NCI-H2171 treated with DMSO at 0.1 percent for 48 hours (cell line): ENCODE measurements at places on chromosomes 3 and 15.
A peak's percentile ranks its signal among the peaks of the same experiment; 100 is the strongest.

GRCh38 chr3:37773471-37773870, 88.2 kb upstream of the CTDSPL start:
- no peak for DNase-seq

DNA sequence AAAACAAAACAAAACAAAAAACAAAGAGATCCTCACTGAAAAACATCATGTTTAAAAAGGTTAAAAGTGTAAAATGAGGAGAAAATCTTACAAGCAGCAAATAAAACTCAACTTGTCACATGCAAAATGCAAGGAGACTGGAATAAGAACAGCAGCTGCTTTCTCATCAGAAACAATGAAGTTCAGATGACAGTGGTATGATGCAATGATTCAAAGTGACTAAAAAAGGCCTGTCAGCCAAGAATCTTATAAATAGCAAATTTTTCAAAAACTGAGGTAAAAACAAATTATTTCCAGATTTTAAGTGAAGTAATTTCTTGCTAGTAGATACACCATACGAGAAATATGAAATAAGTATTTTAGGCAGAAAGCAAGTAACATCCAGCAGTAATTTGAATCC, 68.6 kb upstream of the EPHA3 start:
- DNase-seq = no peak

DNA sequence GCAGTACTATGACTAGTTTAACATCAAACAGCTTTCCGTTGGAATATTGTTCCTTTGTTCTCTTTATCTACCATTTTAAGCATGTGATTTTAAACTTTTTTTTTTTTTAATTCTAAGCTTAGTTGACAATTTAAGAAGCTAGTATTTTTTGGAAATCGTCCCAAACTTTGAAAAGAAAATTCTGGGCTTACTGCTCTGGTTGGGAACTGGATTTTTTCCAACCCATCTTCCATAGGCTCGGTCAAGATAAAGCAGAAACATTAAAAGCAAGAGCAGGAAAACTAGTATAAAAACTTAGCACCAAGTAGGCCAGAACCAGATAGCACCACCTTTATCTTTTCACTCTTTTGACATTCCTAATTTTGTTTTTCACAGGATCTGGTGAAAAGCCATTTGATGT, 49.9 kb downstream of the TSC22D2 start:
- no peak for DNase-seq

DNA sequence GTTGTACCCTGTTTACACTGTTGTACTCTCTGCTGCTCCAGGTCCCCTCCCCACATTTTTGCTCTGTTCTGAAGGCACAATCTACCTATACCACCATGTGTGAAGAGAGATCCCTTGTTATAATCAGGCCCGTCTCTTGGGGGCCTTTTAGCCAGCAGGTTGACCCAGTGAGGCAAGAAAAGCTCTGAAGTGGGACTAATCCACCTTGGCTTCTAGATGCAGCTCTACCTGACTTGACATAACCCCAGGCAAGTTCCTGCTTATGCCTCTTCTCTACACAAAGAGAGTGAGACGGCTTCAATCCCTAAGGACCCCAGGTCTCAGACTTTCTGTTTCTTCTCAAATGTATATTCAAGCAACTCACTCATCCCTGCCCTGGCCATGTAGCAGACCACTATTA, 56.9 kb upstream of the MANF start:
- no peak for DNase-seq

DNA sequence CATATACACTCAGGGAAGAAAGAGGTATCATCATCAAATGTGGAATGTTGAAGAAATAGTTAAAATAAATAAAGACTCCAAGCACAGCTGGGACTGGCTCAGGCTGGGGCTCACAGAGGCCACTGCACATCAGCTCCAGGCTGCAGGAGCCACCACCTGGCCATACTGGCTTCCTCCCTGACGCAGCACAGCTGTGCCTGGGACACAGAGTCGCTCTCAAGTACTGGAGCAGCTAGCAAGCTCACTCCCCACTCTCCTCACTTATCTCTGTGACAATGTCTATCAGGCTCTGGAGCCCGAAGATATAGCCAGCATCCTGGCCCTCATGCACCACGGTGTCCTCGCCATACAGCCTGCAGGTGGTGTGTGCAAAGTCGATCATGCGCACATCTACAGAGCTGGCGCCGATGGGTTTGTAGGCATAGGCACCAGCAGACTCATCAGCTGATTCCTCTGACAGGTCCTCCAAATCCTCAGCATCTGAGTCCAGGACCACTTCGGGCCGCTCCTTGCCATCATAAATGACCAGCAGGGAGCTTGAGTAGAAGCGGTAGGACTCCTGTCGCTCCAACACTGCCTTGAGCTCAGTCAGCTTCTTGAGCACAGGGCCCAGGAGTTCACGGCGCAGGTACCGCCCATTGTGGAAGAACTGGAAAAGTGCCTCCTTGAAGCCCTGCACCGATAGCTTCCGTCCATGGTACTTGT, 2.5 kb upstream of the NCKIPSD start:
- no peak for DNase-seq

DNA sequence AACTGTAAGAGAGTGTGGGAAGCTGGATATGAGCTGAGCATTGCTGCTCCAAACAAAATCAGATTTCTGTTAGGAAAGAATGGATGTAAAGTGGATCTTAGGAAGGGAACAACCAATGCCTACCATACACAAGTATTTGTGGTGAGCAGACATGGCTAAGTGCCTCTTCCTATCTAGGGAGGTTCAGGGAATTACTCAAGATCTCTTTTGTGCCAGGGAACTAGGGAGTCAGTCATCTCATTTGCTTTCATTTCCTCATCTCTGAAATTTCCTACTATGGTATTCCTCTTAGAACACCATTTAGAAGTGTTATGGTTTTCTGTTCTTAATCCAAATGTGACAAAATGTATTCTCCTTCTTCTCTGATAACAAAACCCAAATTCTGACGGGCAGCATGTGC, 396.5 kb downstream of the FHIT start:
- DNase-seq = no peak

- no peak for DNase-seq
Observed at GRCh38 chr3:155390351-155390750, 96.9 kb upstream of the STRIT1 start.

DNA sequence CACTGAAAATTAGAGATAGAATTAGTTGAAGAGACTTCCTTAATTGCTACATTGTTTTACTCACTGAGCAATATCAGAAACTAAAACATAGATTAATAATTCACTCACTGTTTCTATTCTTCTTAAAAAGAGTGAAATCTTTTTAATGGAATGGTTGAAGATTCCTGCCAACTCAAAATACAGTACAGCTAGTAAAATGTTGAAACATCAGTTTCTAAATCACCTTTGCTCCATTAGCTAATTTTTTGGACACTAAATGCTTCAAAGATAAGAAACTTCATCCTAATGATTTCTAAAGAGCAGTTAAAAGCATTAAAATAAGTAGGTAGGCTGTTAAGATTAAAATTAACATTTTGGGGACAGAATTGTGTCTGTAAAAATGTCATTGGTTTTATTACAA, 10.5 kb upstream of the NIT2 start:
- no peak for DNase-seq

GRCh38 chr3:167716920-167717319, 17.8 kb downstream of the PDCD10 start:
- no peak for DNase-seq

DNA sequence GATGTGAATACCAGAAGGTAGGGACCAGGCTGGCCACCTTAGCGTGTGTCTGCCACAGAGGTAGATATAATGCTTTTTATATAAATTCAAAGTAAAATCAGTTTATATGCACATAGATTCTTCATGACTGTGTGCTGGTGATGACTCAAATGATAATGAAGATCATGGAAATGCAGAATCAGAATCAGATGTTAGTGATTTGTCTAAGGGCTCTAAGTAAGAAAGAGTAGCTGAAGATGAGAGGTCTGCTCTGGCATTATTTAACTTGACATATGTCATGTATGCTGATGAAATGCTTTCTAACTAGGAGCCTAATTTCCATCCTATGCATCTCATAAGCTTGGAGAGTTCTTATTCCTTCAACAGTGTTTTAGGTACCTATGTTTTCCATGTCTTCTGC, 50.3 kb upstream of the DPH6 start:
- DNase-seq = no peak

DNA sequence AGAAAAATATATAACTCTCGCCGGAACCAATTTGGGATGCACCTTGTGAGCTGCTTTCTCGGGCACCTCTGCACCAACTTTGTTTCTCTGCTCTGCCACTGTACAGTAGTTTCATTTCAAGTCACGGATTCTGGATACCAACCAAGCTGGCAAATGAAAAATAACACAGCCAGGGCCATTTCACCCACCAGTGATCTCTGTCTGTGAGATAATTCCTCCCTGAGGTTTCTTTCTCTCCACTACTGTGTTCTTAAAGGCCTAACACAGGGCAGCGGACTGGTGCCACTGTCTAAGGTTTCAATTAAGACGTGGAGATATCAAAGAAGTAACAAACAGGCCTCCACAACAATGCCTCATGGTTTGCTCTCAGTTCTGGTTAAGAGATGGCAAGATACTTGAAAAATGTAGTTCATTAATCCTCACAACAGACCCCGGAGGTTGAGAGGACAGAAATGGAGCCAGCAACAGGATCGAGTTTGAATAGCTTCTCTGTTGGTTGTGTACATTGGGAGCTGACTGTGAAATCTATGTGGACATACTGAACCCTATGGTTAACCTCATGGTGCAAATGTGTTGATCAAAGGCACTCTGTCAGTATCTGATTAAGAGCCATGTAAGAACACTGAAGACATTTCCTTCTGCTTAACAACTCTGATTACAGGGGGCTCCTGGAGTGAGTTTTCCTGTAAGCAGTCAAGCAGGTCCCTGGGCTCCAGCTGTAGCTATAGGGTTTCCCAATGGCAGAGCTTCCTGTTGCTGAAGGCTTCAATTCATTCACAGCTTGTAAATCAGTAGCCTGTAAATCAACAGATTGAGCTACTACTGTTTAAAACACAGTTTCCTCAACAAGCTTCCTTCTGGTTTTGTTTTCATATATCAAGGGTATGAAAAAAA, 470.5 kb downstream of the EPHA3 start:
- peak; percentile 9 for DNase-seq

DNA sequence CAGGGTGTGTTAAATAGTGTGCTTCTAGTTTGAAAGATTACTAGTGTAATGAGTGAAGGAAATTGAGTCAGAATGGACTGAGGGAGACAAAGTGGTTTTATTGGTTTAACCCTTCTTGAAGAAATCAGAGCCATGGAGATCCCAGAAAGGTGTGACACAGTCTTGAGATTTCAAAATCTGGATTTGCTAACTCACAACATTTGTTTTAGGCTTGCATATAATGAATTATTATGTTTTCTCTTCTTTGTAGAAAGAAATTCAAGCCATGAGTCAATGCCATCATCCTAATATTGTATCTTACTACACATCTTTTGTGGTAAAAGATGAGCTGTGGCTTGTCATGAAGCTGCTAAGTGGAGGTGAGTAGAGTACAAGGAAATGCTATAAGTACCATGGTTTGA, 25.1 kb downstream of the OXSR1 start:
- DNase-seq = no peak

GRCh38 chr15:91627473-91628278, 225.8 kb upstream of the SLCO3A1 start:
- DNase-seq = peak; percentile 10

DNA sequence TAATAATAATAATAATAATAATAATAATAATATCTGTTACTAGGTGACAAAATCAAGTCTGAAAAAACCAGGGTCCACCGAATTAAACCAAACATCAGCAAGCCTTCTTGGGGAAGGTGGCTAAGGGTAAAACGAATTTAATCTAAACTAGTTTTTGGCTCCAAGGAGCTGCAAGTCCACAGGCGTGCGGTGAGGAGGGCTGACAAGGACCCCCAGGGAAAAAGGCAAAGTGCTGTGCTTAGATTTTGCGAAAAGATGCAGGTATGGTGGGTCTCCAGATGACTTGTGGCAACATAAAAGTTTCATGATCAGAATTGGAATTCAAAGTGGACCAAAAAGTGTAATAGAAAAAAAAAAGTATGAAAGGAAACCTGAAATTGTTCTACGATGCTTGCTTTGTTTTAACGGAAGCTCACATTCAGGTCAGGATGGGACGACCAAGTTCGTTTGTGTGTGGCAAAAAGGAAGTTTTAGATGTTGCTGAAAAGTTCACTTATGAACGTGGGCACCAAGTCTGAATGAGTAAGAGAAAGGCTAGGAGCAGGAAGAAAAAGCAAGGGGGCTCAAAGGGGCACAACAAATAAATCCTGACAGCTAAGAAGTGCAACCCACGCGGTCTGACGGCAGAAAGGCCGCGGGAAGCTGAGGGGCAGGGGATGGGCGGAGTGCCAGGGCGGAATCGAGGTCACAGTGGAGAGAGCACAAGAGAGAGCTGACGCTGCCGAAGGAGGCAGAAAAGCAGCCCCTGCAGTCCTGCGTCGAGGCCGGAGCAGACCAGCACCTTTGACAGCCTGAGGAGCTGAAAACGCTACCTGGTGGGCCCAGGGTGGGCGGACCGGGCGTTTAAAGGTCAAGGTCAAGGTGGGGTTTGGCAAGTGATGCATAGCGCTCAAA, 1.1 kb downstream of the WDR82 start:
- peak; percentile 19 for DNase-seq

DNA sequence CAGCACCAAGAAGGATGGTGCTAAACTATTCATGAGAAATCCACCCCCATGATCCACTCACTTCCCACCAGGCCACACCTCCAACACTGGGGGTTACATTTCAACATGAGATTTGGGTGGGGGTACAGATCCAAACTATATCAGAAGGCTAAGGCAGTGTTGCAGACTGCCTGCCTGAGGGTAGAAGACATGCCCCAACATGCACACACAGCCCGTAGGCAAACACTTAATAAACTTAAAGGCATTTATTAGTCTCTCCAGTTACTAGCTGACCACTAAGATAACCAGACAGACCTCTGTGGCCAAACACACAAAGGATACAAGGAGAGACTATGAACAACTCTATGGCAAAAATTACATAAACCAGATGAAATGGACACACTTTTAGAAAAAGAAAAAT, 10.2 kb downstream of the FAM162A start:
- no peak for DNase-seq

DNA sequence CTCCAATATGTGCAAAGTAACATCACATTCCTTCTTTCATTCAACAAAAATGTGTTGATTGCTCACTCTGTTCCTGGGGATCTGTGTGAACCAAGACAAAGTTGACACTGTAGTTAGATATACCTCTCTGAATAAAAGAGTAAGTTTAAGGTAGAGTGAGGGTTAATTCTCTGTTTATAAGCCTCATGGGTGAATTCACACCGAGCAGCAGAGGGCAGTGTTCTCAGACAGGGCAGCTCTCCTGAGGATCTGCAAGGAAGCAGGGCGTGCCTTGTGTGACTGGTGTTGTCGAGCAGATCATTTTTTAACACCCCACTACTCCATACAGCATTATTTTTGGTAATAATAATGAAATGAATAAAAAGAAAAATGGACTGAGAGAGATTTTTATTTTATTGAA, 34.4 kb downstream of the PAQR9 start:
- DNase-seq = peak; percentile 42

DNA sequence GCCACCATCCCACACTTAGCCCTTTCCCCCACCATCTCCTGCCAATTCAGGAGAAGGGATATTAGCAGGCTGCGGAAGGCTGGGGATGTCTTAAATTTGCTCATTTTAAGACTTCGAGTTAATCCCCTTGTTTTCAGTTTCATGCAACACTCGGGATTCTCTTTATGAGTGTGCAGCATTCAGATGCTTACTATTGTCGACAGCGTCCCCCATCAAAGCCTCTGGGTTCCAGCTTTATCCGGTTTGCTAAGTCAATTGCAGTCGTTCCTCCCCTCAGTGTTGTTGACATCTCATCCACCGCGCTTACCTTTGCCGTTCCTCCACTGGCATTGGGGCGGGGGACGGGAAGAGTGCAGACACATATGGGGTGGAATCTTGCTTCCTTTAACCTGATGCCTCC, 220.2 kb downstream of the VPS13C start:
- no peak for DNase-seq

- DNase-seq = no peak
Observed at GRCh38 chr3:194466761-194467356, 19.9 kb downstream of the ATP13A3 start.

GRCh38 chr3:71512000-71512399, 71.5 kb downstream of the FOXP1 start:
- DNase-seq = no peak
